ENCODE measurements at places on chromosomes 13 and 19.

DNA sequence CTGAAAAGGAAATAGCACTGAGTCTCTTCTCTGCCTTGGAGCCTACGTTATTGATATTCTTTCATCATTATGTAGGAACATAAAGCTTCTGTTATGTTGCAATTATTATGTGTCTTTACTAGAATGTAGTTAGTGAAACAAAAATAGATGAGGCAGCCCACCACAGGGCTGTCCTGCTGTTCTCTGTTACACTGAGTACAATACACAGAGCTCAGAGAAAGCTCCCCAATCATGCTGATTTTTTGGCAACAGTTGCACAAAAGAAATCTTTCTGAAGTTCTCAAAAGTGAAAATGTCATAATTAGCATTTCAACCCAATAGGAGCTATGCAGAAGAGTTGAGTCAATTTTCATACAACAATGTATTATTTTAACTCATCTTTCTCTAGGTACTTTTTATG, 119.5 kb downstream of the EFNB2 start:
- DNase-seq, result no peak
- no peak overlapping the region for H3K27ac ChIP-seq
- H3K27me3 ChIP-seq, result no peaks in the 10 kb centered on the region
- H3K4me3 ChIP-seq, result no peak overlapping the region

GRCh38 chr13:47317356-47317755, 420.5 kb upstream of the HTR2A start:
- no peak for DNase-seq
- peaks cover 4% of the 10 kb centered on the region for H3K4me1 ChIP-seq
- H3K36me3 ChIP-seq, result no peaks in the 10 kb centered on the region
- H3K27me3 ChIP-seq, result no peaks in the 10 kb centered on the region

- peaks cover 9% of the 10 kb centered on the region for H3K36me3 ChIP-seq
These were observed 41.3 kb downstream of the NWD1 start for GRCh38 chr19:16760990-16761389.

DNA sequence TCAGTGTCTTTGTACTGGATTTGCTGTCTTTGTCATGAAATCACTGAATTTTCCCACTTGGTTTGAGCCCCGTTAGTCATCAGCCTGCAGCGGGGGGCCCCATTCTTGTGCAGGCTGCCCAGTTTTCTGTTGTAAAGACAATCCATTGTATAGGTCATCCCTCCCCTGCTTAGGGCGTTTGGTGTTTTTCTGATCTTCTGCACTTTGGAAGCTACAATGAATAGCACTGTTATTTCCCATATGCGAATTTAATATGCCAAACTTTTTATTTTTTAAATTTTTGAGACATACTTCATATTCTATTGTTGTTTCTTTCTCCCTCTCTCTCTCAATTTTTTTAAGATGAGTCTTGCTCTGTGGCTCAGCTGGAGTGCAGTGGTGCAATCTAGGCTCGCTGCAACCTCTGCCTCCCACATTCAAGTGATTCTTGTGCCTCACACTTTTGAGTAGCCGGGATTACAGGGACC, 9.0 kb downstream of the SLC27A1 start:
- H3K4me3 ChIP-seq, result no peak overlapping the region
- H3K27ac ChIP-seq, result no peak overlapping the region
- DNase-seq, result no peak
- H3K36me3 ChIP-seq, result no peaks in the 10 kb centered on the region
- peaks cover 16% of the 10 kb centered on the region for H3K4me1 ChIP-seq
- peaks cover 14% of the 10 kb centered on the region for H3K27me3 ChIP-seq

GRCh38 chr19:55590617-55591016, 8.7 kb downstream of the FIZ1 start:
- peaks cover 19% of the 10 kb centered on the region for H3K36me3 ChIP-seq
- peaks cover 11% of the 10 kb centered on the region for H3K27me3 ChIP-seq
- peaks cover 11% of the 10 kb centered on the region for H3K4me1 ChIP-seq

GRCh38 chr19:10830931-10831779, 4.9 kb downstream of the TMED1 start:
- H3K4me1 ChIP-seq, result peaks cover under 1% of the 10 kb centered on the region
- no peak overlapping the region for H3K27ac ChIP-seq
- H3K27me3 ChIP-seq, result peaks cover 7% of the 10 kb centered on the region
- H3K4me3 ChIP-seq, result no peak overlapping the region
- DNase-seq, result no peak

GRCh38 chr13:100710176-100710575, 35.6 kb upstream of the TMTC4 start:
- DNase-seq, result no peak
- H3K4me1 ChIP-seq, result no peaks in the 10 kb centered on the region
- H3K27me3 ChIP-seq, result no peaks in the 10 kb centered on the region
- H3K36me3 ChIP-seq, result no peaks in the 10 kb centered on the region
- no peak overlapping the region for H3K27ac ChIP-seq

DNA sequence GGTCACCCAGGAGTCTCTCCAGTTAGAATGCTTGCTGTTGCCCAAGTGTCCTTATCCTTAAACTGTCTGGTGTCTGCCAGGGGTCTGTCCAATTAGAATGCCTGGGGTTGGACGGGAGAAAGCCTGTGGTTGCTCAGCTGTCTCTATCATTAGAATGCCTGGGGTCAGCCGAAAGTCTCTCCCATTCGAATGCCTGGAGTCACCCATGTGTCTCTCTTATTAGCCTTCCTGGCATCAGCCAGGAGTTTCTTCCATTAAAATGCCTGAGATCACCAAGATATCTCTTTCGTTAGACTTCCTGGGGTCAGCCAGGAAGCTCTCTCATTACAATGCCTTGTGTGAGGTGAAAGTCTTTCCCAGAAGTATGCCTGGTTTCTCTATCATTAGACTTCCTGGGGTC, 1521.0 kb downstream of the UQCRFS1 start:
- H3K4me3 ChIP-seq, result no peak overlapping the region
- peaks cover 11% of the 10 kb centered on the region for H3K36me3 ChIP-seq
- no peaks in the 10 kb centered on the region for H3K4me1 ChIP-seq
- H3K27me3 ChIP-seq, result peaks cover 5% of the 10 kb centered on the region
- DNase-seq, result no peak

DNA sequence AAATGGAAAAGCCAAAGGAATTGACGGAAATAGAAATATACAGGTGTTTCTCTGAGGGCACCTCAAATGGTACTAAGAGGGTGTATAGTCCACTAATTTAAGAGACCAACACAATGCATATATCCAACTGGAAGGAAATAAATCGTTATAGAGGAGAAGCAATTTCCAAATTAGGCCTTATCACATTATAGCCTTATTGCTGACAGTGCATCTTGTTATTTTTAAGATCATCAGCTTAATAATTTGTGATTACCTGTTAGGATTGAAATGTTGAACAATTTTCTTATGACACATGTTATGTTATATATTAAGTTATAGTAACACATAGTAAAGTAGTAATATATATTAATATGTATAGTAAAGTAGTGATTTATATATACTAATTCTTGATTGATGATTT, 915.7 kb upstream of the PCDH9 start:
- H3K27ac ChIP-seq, result no peak overlapping the region
- H3K27me3 ChIP-seq, result no peaks in the 10 kb centered on the region
- H3K36me3 ChIP-seq, result no peaks in the 10 kb centered on the region
- H3K4me3 ChIP-seq, result no peak overlapping the region

Data from endothelial cell (in vitro differentiated cells).